ENCODE measurements at places on chromosomes 1 and 21.

DNA sequence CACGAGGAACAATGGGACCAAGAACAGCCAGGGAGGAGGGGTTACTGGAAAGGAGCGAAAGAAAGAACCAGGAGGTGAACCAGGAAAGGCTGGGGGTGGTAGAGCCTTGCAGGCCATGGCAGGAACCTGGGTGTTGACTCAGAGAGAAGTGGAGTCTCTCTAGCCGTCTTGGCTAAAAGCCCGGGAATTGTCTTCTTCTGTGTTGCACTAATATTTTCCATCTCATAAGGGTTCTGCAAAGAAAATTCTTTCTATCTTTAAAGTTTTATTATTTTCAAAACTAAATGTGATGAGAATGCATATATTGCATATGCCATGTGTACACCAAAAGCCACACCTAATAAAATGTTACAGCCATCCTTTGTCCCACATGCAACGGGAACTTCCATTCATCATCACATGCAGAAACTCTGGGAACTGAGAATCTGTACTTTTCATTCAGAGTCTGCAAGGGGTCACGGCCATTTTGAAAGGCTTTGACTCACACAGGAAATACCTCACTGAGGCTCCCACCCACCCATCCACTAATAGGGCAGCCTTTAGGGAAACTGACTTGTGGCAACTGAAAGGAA lies 38.0 kb downstream of the ERG start:
- DNase-seq: no peak

- no peak for DNase-seq
Observed at GRCh38 chr21:16037421-16037955, 307.7 kb downstream of the USP25 start.

DNA sequence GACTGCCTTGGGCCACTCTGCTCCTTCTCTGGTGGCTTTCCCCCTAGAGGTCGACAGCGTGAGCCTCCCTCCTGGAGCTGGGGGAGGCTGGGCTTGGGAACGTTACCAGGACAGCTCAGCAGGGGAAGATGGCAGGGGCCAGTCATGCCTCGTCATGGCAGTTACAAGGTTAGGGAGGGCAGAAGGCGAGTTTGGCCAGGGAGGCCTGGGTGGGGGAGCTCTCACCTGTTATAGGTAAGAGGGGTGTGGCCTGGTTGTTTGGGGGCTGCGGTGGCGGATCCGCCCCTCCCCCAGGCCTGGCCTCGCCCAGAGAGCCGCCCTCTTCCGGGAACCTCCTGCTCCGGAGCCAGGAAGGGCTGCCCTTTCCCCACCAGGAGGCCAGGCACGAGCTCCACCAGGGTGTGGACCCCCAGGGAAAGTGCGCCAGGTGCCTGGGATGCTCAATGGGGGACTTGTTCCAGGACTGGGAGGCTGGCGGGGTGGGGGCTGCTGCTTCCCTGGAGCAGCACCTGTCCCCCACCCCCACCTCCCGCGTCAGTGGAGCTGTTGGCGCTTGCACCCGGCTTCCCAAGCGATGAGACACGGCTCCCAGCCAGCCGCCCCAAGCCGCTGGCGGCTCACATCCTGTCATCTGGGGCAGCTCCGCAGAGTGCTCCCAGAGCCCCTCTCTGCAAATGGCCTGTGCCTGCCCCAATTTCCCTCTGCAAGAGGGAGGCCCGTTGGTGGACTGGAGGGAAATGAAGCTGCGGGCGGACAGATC lies 23.6 kb upstream of the PKP1 start:
- DNase-seq: peak; percentile 27

DNA sequence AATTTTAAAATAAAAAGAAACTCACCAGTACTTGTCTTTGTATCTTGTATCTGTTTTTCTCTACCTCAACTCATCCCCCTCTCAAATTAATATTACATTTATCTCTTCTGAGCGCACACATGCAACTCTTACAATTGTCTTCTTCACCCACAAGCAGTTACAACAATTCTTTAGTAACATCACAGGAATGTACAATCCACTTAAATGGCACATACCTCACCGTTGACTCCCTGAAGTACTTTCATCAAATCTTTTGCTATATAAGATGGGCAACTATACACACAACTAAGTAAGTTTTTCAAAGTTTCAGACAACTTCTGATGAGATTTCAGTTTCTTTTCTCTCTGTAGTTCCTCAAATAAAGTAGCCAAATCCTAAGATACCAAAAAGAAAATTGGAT lies 28.3 kb downstream of the HEATR1 start:
- DNase-seq: peak; percentile 84

GRCh38 chr1:39539252-39539790 lies 37.3 kb downstream of the PABPC4 start:
- DNase-seq: peak; percentile 75

DNA sequence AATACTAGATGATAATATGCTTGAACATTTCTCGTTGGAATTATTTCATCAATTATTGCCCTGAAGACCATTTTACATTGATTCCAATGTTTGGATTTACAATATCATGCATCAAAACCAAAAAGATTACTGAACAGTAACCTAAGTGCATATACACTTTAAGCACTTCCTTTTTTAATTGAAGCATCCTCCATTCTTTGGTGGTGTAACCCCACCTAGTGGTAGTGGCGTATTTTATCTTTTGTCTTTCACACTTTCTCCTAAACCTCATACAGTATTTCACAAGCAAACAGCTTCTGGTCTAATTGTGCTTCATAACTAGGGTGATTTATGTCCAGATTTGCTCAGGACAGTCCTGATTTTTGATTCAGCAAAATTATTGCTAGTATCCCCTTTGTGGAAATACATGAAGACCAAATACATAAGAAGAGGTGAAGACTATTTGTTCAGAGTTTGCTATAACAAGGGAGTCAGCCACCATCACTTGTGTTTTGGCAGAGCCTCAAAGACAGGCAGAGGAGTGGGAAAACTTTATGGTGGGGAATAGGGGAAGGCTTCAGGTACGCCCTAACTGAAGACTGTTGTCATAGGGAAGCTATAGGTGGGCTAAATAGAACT lies 3.4 kb upstream of the NVL start:
- DNase-seq: peak; percentile 68

GRCh38 chr1:223067914-223068313 lies 75.1 kb downstream of the TLR5 start:
- DNase-seq: no peak

GRCh38 chr21:26188422-26188821 lies 17.9 kb upstream of the APP start:
- DNase-seq: no peak

DNA sequence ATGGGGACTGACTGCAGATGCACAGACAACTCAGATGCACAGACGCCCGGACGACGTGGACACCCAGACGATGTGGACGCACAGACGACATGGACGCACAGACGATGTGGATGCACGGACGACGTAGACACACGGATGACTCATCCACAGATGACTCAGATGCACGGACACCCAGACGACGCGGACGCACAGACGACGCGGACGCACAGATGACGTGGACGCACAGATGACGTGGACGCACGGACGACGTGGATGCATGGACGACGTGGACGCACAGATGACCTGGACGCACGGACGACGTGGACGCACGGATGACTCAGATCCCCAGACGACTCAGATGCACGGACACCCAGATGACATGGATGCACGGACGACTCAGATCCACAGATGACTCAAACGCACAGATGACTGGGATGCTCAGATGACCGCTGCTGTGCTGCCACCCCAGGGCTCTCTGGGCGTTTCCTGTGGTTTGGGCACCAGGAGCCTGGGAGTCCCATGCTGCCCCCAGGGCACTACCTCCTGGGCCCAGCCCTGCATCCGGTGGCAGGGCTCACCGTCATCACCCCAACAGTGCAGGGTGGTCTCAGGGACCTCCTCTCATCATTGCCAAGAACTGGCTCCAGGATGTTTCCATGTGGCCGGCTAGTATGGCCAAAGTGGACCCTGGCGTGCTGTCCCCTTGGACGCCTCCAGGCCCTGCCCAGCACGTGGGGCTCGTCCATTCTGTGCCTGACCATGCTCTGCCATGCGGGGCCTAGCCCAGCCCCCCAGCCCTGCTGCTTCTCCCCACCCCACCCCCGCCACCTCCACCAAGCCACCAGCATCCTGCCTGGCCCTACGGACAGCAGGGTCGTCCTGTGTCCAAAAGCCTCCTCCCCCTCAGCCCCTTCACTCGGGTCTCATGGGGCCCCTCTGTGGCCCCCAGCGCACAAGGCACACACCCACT lies 14.0 kb downstream of the FAAP20 start:
- peak; percentile 35 for DNase-seq

DNA sequence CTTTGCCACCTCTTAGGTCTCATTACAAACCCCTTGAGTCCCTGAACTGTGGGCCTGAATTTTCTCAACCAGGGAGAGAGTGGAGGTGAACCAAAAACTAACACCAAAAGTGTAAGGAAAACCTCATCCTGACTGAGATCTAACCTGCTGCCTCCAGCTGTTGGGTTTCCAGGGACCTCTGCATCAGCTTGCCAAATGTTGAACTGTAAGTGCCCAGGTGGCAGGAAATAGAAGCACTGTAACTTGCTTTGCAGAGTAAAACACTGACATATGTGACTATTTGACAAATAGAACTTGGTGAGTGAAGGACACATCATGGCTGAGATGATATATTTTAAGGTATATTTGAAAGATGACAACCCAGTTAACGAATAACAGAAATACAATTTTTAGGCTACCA lies 48.4 kb upstream of the NR5A2 start:
- no peak for DNase-seq

- no peak for DNase-seq
Observed at GRCh38 chr1:204986181-204986580, 56.8 kb upstream of the CNTN2 start.

DNA sequence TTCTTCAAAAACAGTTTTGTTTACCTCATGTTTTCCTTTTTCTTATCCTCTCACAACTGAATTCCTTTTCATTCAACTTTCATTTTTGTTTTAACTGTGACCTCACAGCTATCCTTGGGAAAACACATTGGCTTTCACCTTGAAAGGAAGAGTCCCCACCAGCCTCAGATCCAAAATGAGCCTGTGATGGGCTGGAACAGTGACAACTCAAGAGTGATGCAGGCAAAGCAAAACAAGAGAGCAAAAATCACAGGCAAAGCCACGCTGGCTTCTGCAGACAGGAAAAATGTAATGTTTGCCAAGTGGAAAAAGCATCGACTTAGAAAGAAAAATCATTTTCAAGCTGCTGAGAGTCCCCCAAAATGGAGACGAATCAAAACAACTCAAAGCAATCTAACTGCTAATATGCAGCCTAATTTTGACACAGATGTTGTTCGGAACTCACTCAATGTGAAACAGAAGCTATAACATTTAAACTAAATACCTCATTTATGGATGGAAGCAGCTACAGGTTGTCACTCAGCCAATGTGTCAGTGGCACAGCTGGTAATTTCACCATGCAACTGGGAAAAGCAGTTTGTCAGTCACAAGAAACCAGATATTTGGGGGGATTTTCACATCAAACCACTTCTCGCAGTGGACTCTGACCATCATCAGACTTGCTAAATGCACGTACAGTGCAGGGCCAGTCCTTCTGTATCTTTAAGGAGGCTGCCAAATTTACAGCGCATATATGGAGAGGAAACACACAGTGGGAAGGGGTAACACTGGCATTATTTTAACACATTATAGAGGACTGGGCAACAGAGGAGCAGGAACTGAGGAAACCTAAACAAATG lies 50.7 kb downstream of the ALG14 start:
- DNase-seq: no peak

DNA sequence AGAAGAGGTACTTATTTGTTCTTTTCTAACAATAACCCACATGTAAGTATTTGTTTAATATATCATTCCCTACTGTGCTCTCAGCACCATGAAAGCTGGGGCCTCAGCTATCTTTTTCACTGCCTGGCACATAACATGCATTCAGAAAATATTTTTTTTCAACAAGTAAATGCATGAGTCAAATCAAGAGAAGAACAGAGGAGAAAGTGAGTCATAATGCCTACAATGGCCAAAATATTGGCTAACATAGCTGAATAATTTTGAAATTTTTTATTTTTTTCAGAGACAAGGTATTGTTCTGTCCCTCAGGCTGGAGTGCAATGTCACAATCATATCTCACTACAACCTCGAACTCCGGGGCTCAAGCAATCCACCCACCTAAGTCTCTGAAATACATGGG lies 252.2 kb upstream of the ADAMTS5 start:
- peak; percentile 83 for DNase-seq

- DNase-seq: no peak
Observed at GRCh38 chr1:194618101-194618500, 1431.7 kb upstream of the B3GALT2 start.

DNA sequence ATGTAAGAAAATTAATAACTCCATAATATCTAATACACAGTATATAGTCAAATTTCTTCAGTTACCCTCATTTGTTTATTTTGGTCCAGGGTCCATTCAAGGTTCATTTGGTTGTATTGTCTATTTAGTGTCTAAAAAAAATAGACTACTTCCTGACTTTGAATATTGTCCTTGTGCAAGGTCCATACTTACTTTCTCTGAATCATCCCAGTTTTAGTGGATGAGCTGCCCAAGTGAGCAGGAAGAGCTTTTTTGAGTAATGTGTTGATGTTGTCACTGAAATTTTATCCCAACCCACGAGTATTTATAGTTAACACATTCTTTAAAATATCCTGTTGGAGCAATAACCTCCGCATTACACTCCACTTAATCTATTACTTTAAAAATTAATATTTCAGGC lies 45.6 kb upstream of the FASLG start:
- DNase-seq: peak; percentile 34

DNA sequence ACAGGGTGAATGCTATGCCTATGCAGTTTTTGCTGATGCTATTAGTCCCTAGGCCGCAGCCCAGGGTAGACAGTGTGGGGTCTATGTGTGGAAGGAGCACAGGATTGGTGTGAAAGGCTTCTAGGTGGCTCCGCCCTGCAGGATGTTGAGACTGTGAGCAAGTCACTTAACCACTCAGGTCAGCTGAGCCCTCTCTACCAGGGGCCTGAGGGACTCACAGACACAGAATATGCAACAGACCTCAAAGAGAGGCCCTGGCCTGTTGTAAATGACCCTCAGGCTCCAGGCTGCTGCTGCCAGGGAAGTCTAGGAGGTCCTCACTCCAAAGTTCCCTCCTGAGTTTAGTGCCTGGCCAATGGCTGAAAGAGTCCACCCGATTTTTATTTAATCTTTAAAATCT lies 11.0 kb downstream of the NHLH2 start:
- DNase-seq: peak; percentile 8

DNA sequence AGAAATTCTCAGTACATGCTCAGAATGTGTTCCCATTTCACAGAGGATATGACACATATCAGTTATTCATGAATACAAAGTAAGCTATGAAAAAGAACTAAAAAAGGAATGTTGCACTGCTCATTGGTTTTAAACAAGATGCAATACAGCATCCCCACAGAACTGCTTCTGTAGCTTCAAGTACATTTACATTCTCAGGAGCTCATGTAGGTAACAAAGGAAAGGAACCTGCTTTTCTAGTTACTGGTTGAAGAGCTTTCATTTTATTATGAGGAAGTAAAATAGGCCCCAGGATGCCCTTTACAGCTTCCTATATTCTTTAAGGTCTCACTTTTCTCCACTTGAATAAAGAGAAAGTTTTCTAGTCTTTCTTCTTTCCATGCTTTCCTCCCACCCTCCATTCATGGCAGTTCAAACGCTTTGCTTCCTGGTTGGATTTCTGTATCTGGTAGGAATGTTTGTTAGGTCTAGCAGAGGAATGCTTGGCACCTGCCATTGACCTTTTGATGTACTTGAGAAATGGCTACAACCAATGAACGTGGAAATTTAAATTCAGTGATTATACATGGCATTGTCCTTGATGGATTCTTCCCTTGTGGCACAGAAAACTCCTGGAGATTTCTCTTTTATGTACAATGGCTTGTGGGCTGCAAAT lies 27.1 kb upstream of the KCNK2 start:
- DNase-seq: peak; percentile 32
